ENCODE measurements at places on chromosomes 2 and 18. TPM values are rescaled to one million over a fixed set of nuclear protein-coding genes. Genes with fewer than 3 reads are reported as not detected.

The TUBA4A gene
- 196 TPM for total RNA-seq

The ANKRD62 gene
- not detected for total RNA-seq

The IWS1 gene
- 44.0 TPM for total RNA-seq

The ACTG2 gene
- total RNA-seq: not detected

The ALPI gene
- not detected for total RNA-seq

The LHCGR gene
- total RNA-seq: not detected

The CYS1 gene
- not detected for total RNA-seq

The SDC1 gene
- total RNA-seq: not detected

The FAM228A gene
- 0.63 TPM for total RNA-seq

The PXDN gene
- not detected for total RNA-seq

The PID1 gene
- total RNA-seq: 5.3 TPM

The ANKRD53 gene
- total RNA-seq: not detected

The ZNF385B gene
- total RNA-seq: not detected

The IL1RL2 gene
- total RNA-seq: 0.15 TPM

The RNF152 gene
- not detected for total RNA-seq
